ENCODE measurements at places on chromosomes 3 and 15.

GRCh38 chr3:159898147-159898546, 90.5 kb upstream of the IL12A start:
- DNase-seq = no peak

DNA sequence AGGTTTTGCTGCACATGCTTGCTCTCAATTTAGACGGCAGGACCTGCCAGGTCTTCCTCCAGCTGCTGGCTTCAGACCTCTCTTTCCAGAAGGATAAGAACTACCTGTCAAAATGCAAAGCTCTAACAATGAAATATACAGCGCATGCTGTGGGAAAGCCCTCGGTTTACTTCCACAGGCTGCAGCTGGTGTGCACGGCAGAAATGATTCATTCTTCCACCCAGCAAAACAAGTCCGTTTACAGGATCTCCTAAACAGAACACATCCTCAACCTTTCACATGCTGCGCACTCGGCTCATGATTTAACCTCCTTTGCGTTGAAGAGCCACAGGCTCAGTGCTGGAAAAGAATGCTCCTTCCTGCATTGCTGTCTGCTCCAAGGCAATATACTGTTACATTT, 92.4 kb upstream of the WNT5A start:
- no peak for DNase-seq

DNA sequence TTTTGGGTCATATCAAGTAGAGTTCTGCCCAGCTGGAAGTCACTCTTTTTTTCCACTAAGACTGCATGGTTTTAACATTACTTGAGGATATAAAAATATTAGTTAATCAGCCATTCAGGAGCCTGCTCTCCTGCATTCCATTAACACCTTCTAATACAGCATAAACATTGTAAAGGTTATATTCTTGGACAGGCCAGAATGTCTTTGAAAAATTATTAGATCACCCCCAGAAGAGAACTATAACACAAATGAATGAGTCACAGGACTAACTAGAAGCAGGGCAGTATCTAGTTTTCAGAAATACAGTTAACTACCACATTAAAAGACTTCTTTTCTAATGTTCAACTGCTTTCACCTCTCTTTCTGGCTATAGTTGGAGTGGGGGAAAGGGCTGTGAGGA, 80.9 kb downstream of the THBS1 start:
- no peak for DNase-seq

- no peak for DNase-seq
Observed at GRCh38 chr3:36804295-36805055, 40.1 kb upstream of the DCLK3 start.

DNA sequence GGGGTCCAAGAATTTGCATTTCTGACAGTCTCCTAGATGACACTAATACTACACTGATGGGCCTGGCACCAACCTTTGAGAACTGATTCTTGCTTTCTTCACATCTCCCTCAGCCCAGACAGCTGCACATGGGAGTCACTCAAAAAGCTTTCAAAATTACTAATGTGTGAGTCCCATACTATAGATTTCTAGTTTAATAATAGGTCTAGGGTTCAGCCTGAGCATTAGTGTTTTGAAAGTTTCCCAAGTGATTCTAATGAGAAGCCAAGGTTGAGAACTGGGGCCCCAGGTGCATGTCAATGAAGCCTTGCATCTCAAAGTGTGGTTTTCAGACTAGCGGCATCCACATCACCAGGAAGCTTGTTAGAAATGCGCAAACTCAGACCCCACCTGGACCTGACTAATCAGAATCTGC, 159.9 kb upstream of the CMC1 start:
- no peak for DNase-seq

DNA sequence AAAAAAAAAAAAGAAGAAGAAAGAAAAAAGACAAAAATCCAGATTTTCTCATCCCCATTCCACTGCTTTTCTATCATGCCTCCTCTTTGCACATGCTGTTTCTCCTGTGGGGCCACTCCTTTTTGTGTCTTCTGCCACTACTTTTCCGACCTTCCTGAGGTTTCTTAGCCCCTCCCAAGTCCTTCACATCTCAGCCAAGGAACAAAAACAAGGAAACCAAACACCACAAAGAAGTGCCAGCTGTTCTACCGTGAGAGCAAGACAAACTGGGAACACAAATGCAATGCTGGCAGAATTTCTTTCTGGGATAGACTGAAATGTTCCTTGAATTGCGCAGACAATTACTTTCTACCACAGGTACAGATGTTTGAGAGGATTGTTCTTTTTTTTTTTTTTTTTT, 83.2 kb downstream of the MB21D2 start:
- DNase-seq = no peak

GRCh38 chr3:141553055-141553454, 66.2 kb downstream of the RASA2 start:
- DNase-seq = no peak

- DNase-seq = no peak
Observed at GRCh38 chr3:78990156-78990555, 777.6 kb downstream of the ROBO1 start.

GRCh38 chr3:23985747-23986544, 40.9 kb downstream of the NR1D2 start:
- no peak for DNase-seq

GRCh38 chr15:84944311-84944710, 37.3 kb upstream of the PDE8A start:
- no peak for DNase-seq

DNA sequence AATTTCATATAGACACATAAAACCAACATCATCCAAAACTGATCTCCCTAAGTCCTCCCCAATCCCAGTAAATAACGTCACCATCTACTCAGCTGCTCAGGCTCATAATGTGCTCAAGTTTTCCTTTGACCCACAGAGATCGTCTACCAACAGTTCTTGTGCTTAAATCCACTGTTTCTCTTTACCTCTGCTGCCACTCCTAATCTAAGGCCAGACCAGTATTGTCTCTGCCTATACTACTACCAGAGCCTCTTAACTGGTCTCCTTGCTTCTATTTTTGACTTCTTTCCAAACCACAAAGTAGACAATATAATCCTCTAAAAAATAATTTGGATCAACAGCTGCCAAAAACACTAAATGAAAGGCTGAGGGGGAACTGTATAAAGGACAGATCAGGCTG, 65.3 kb downstream of the CLASP2 start:
- DNase-seq = no peak

- no peak for DNase-seq
Observed at GRCh38 chr3:64406271-64406670, 181.0 kb upstream of the PRICKLE2 start.

DNA sequence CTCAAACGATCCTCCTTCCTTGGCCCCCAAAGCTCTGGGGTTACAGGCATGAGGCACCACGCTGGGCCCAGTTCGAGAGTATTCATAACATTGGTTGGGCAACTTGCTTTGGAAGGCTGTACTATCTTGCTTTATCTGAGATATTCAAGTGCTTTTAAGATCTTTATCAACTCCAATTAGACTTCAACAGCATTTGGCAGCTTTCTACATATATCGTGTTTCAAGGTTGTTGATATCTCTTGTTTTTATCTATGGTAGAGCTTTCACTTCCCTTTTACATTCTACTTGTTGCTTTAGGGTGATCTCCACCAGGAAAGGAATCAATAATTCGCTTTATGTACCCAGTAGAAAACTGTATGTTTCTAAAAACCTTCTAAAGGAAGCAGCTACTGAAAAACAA, 395.3 kb downstream of the IL5RA start:
- DNase-seq = no peak

GRCh38 chr15:53757906-53758305, 1.6 kb downstream of the WDR72 start:
- no peak for DNase-seq

DNA sequence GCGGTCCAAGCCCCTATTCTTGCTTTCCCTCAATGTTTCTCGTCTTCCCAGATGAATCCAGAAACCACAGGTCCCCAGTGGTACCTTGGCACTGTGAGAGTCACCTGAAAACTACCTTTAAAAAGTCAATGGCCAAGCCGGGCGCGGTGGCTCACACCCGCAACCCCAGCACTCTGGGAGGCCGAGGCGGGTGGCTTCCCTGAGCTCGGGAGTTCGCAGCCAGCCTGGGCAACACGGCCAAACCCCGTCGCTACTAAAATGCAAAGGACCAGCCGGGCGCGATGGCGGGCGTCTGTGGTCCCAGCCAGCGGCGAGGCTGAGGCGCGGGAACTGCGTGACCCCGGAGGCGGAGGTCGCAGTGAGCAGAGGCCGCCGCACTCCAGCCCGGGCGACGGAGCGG, 285.9 kb downstream of the CHL1 start:
- no peak for DNase-seq

- no peak for DNase-seq
Observed at GRCh38 chr3:65582012-65582717, 456.6 kb downstream of the MAGI1 start.

- no peak for DNase-seq
Observed at GRCh38 chr3:172518929-172519640, 4.1 kb downstream of the TNFSF10 start.

GRCh38 chr3:141477224-141477623, 9.6 kb upstream of the RASA2 start:
- peak; percentile 65 for DNase-seq

DNA sequence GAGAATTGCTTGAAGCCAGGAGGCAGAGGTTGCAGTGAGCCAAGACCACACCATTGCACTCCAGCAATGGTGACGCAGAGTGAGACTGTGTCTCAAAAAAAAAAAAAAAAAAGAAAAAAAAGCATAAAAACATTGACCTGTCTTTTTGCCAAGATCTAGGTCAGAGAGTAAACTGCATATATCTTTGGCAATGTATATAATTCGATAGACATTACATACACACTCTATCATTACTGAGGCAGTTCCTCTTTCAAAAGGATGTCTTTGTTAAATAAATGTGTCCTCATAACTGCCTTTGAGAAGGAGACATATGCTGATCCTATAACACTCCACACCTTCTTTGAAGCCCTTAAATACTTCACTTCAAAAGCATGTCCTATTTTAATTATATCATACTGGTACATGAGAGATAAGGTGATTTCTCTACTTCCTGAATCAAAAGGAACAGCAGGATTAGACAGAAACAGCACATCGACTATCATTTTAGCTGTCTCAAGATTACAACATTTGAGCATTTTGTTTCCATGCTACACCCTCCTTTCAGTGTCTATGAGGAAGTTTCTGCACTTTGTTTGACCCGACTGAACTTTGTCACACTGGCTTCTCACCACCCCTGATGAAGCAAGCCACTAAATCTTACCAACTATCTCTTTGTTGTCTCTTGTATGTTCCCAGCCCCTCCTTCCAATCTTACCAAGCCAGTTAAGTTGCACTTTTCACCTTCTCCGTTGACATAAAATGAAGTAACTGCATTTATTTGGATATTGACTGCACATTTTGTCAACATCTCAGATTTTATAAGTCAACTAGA, 335.8 kb downstream of the MECOM start:
- peak; percentile 31 for DNase-seq

DNA sequence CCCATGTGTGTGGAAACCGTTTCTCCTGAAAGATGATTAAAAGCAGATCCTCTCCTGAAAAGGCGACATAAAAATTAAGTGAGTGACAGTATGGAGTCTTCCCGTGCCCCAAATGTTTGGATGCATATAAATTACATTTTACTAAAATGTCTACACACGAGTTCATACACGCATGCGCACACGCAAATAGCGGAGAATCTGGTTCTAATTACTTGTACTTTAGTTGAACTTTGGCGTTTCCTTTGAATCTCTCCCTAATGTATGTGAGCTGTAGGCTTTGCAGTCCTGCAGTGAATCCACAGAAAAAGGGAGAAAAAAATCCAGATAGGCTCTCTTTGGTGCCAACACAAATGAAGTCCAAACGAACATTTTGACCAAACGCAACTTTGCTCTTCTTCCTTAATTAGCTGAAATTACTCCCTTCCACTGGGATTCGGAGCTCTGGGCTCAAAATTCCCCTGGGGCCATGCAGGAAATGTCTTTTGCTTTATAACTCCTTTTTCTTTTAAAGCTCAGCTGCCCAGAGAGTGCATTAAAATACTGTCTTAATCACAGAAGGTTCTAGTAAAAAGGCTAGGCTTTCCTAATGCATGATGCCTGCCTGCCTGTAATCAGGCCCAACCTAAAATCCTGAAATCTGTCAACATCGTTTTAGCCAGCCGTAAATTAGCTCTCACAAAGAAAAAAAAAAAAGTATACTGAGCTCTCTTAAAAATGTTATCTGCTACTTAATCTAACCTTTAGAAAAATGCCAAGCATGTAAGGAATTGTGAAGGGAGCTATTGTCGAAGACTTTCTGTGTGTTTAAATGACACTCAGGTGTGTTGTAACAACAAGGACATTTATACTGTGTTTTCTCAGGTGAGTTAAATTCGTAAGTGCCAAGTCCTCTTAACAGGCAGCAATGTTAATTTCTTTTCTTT, 26.2 kb downstream of the RARB start:
- DNase-seq = no peak

- DNase-seq = peak; percentile 59
Observed at GRCh38 chr3:66115858-66116654, 77.3 kb upstream of the MAGI1 start.

DNA sequence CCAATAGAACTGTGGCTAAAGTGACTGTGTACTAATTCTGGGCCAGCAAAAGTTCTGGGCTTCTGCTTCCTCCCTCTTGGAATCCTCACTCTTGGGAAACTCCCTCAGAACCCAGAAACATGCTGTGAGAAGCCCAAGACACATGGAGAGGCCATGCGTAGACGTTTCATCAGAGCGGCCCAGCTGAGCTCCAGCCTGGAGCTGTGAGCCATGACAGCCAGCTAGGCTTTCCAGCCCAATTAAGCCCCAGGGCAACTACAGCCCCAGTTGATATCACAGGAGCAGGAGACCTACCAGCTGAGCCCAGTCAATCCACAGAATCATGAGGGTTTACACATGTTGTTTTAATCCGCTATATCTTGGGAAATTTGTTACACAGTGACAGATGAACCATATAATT, 43.6 kb upstream of the CNOT10 start:
- no peak for DNase-seq

GRCh38 chr3:73511571-73512525, 112.9 kb downstream of the PDZRN3 start:
- DNase-seq = no peak

DNA sequence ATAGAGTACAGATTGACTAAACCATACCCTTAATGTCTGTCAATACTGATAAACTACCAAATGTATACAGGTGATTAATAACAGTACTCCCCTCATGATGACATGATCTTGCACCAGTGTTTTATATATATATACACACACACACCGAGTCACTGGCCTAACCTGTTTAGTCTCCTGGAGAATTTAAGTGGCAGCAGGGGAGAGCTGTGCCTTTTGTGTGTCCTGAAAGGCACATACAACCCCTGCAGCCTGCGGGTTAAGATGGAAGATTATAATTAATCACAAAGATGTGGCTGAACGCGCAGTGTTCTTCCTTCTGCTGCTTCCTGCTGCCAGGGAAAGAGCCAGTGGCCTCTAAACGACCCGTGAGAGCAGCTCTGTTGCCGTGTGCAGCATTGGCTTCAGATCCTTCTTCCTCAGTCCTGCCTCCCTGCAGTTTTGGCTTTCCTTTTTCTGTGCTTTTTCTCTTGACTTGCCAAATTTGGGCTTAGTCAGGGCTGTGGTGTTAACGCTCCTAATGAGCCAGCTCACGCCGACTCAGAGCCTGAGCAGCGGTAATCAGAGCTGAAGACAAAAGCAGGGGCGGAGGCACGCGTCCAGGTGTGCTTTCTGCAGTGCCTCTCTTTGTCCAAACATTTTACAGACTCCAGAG, 42.5 kb upstream of the UBE3A start:
- DNase-seq = no peak

DNA sequence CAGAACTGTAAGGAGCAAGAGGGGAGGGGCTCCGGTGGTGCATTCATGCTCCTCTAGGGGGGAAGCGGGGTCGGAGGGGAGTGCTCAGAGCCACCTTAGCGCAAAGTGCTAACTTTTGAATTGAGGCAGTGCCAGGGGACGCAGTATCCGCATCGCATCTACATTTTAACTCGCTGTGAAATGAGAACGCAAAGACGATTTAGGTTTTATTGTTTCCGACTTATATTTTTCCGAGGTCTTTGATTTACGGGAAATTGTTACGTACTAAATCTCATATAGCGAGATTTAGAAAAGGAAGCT, 212 bp downstream of the TCAIM start:
- no peak for DNase-seq
